ENCODE measurements at places on chromosomes 4 and X.

DNA sequence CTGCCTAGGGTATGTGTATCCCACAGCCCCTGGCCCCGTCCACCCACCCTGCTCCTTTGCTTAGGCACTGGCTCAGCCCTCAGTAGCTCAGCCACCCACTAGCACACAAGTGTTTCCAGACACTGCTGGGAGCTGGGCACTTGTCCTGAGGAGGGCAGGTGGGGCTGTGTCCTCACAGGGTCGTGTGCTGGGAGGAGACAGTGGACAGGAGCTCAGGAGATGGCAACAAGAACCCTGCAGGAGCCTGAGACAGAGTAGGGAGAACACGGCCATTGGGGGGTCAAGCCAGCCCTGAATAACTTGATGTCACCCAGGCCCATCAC lies 5.5 kb upstream of the CPLX1 start:
- H3K36me3 ChIP-seq = no peaks in the 10 kb centered on the region
- H3K27me3 ChIP-seq = peaks cover 68% of the 10 kb centered on the region
- ATAC-seq = no peak
- no peak overlapping the region for H3K27ac ChIP-seq
- no peak overlapping the region for H3K4me3 ChIP-seq
- H3K4me1 ChIP-seq = peaks cover 8% of the 10 kb centered on the region

GRCh38 chrX:57643698-57644097 lies 36.4 kb downstream of the NLRP2B start:
- ATAC-seq = no peak
- no peaks in the 10 kb centered on the region for H3K27me3 ChIP-seq
- no peaks in the 10 kb centered on the region for H3K36me3 ChIP-seq

DNA sequence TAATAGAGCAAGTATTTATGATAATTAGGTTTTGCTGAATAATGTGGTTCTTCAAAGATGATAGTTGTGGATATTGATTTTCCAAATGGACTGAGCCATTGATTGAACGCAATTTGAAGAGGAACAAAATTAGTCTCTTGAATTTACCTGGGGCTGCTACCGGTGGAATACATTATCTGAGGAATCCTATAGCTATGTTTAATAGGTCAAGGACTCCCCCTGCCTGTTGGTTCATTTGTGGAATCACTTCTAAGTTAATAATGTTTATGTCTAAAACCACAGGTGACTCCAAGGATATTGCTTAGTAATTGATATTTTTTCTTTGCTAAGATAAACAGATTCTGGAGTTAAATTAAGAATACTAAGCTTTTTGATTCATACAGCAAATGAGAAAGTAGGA lies 576.0 kb upstream of the PABPC4L start:
- H3K36me3 ChIP-seq = no peaks in the 10 kb centered on the region
- H3K4me3 ChIP-seq = no peak overlapping the region
- no peaks in the 10 kb centered on the region for H3K4me1 ChIP-seq
- no peak overlapping the region for H3K27ac ChIP-seq
- ATAC-seq = no peak

DNA sequence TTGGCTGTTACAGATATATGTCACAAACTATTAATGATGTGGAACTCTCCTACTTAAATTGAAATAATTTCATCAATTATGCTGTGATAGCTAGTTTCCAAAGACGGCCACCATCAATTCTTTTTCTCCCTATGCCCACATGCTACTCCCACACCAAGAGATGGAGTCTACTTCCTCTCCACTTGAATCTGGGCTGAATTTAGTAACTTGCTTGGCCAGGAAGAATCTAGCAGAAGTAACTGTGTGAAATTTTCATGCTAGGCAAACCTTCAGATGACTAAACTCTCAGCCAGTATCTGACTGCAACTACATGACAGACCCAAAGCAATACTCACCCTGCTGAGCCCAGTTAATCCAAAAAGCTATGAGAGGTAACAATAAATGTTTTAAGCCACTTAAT lies 3.2 kb downstream of the SEPSECS start:
- H3K4me3 ChIP-seq = no peak overlapping the region
- H3K27ac ChIP-seq = no peak overlapping the region
- ATAC-seq = no peak
- peaks cover 3% of the 10 kb centered on the region for H3K4me1 ChIP-seq

- no peaks in the 10 kb centered on the region for H3K4me1 ChIP-seq
- no peak within 1 kb of the TSS for H3K27ac ChIP-seq
- no peaks in the 10 kb centered on the region for H3K27me3 ChIP-seq
- ATAC-seq = peak; percentile 89
Observed at GRCh38 chrX:102515975-102516941, at the start of gene TMSB15A. TSS of gene TMSB15A (minus strand) at chrX:102516739.

GRCh38 chrX:56468441-56468840 lies 95.0 kb upstream of the UBQLN2 start:
- no peaks in the 10 kb centered on the region for H3K27me3 ChIP-seq
- H3K36me3 ChIP-seq = no peaks in the 10 kb centered on the region
- H3K27ac ChIP-seq = no peak overlapping the region
- H3K4me1 ChIP-seq = no peaks in the 10 kb centered on the region
- no peak for ATAC-seq
- H3K4me3 ChIP-seq = no peak overlapping the region

DNA sequence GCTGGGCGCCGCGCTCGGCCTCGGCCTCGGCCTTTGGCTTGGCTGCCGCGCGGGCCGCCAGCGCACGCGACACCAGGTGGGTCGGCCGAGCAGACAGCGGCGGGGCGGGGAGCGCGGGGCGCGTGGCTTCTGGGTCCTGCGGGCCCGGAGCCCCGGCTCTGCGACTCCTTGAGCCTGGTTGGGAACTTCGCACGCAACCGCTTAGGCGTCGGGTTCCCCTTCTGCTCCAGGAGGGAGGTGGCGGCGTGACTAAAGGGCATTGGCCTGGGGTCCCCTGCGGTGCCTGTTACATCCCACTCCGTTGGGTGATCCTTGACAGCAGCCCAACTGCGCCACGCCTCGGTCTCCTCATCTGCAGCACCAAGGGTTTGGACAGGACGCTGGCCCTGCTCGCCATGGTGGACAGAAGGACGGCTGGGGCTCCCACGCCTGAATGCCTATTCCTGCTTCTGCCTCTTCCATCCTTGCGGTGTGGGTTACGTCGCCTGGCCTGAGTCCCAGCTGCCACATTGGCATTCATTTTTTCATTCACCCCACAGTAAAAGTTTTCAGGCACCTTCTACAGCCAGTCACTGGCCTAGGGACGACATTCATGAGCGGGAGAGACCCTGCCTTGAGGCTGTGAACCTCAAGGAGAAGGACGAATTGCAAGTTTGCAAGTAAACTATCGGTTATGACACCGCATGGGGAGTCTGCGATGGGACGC lies 631 bp downstream of the EVC start:
- H3K4me1 ChIP-seq = peaks cover 13% of the 10 kb centered on the region
- no peaks in the 10 kb centered on the region for H3K27me3 ChIP-seq
- peak overlapping the region; percentile 65 for H3K4me3 ChIP-seq
- no peaks in the 10 kb centered on the region for H3K36me3 ChIP-seq
- ATAC-seq = no peak

- no peaks in the 10 kb centered on the region for H3K4me1 ChIP-seq
- ATAC-seq = no peak
- H3K36me3 ChIP-seq = no peaks in the 10 kb centered on the region
- H3K4me3 ChIP-seq = no peak overlapping the region
- H3K27ac ChIP-seq = no peak overlapping the region
Observed at GRCh38 chrX:148902581-148902980, 402.2 kb downstream of the AFF2 start.

GRCh38 chr4:83250687-83251446 lies 33.7 kb downstream of the COQ2 start:
- H3K27me3 ChIP-seq = no peaks in the 10 kb centered on the region
- ATAC-seq = no peak
- H3K27ac ChIP-seq = no peak overlapping the region

GRCh38 chr4:105715692-105716278 lies 7.2 kb downstream of the GSTCD start:
- H3K27me3 ChIP-seq = no peaks in the 10 kb centered on the region
- H3K4me1 ChIP-seq = no peaks in the 10 kb centered on the region
- H3K36me3 ChIP-seq = no peaks in the 10 kb centered on the region

- H3K4me1 ChIP-seq = peaks cover 4% of the 10 kb centered on the region
- ATAC-seq = peak; percentile 41
- H3K4me3 ChIP-seq = no peak overlapping the region
- H3K27me3 ChIP-seq = no peaks in the 10 kb centered on the region
Observed at GRCh38 chr4:113474017-113474416, 287.5 kb downstream of the CAMK2D start.

DNA sequence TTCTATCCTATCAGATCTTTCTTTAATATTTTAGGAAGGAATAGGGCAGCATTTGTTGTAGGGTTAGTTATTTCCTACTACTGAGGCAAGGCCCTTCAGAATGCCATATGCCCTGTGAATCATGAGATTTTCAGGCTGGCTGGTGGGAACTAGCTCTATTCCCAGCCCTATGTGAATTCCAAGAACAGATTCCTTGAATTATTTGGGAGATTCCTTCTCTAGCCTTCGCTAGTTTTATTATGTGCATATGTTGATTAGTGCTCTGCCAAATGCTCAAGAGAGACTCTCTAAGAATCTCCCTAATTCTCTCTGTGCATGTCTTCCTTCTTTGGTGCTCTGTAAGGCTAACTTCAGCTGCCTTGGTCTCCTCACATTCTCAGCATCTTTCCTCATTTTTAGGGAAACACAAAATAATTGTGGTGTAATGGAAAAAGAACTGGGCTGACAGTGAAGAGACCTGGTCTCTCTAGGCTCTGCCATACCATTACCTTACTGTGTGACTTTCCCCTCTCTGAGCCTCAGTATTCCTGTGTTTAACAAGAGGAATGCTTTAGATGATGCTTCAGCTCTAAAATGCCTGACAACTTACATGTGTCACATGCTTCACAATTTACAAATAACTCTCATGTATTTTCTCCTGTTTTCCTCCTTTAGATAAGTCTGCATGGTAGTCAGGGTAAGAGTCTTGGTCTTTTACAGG lies 79.7 kb downstream of the VMA21 start:
- ATAC-seq = no peak
- no peak overlapping the region for H3K27ac ChIP-seq
- H3K4me3 ChIP-seq = no peak overlapping the region
- no peaks in the 10 kb centered on the region for H3K27me3 ChIP-seq
- no peaks in the 10 kb centered on the region for H3K4me1 ChIP-seq

GRCh38 chr4:2443061-2443730 lies 24.4 kb downstream of the CFAP99 start:
- H3K4me3 ChIP-seq = no peak overlapping the region
- ATAC-seq = no peak
- H3K4me1 ChIP-seq = no peaks in the 10 kb centered on the region
- H3K27ac ChIP-seq = no peak overlapping the region
- H3K27me3 ChIP-seq = peaks cover 7% of the 10 kb centered on the region

DNA sequence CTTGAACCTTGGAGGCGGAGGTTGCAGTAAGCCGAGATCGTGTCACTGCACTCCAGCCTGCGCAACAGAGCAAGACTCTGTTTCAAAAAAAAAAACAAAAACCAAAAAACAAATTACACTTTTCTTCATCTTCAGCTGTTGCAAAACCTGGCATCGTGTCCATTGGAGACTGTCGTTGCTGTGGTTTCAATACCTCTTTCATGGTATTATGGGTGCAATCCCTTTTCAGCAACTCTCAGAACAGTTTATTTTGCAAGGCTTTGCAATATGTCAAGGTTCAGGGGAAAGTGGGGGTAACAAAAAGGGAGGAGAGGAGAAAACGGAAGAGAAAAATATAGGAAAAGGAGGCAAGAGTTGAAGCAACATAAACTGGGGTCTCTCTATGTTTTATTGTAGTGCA lies 40.8 kb downstream of the ARSD start:
- ATAC-seq = no peak
- H3K4me1 ChIP-seq = no peaks in the 10 kb centered on the region
- H3K4me3 ChIP-seq = no peak overlapping the region
- H3K27ac ChIP-seq = no peak overlapping the region
- H3K27me3 ChIP-seq = no peaks in the 10 kb centered on the region

DNA sequence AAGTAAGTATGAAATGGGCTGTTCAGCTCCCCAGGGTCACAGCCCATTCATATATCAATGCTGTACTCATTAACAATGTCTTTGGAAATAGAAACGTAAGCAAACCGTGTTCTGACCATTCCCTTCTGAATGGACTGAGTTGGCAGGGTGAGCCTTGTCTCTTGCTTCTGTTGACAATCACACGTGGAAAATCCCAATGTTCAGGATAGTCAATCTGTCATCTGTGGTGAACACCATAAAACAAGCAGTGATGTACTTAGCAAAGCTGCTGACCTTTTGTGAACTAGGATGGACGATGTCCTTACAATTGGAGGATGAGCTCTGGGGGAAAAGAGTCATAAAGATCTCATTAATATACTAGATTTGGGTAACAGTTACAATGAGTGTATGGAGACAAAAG lies 109.6 kb upstream of the PAQR3 start:
- H3K4me1 ChIP-seq = no peaks in the 10 kb centered on the region
- H3K36me3 ChIP-seq = no peaks in the 10 kb centered on the region
- no peaks in the 10 kb centered on the region for H3K27me3 ChIP-seq
- H3K27ac ChIP-seq = peak overlapping the region; percentile 58
- no peak overlapping the region for H3K4me3 ChIP-seq

- no peaks in the 10 kb centered on the region for H3K36me3 ChIP-seq
- no peaks in the 10 kb centered on the region for H3K27me3 ChIP-seq
- H3K4me1 ChIP-seq = no peaks in the 10 kb centered on the region
- no peak overlapping the region for H3K27ac ChIP-seq
- H3K4me3 ChIP-seq = no peak overlapping the region
- ATAC-seq = no peak
Observed at GRCh38 chr4:55904576-55904975, 44.2 kb upstream of the CEP135 start.

DNA sequence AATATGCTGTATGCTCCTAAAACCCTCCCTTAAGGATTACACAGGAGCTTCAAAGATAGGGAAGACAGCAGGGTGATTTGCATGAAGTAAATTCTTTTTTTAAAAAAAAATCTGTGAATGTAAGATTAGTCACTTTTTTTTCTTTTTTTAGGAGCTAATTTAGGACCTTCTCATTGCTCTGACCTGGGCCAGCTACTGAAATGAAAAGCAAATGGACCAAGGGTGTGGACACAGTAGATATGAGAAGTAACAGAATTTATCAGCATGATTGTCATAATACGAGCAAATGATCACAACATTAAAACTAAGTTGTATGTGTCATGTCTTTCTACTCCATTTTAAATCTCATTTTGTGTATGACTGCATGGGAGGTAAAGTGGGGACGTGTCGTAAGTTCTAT lies 6.6 kb upstream of the FGF5 start:
- no peaks in the 10 kb centered on the region for H3K36me3 ChIP-seq
- H3K27ac ChIP-seq = no peak overlapping the region
- ATAC-seq = no peak
- no peak overlapping the region for H3K4me3 ChIP-seq
- H3K4me1 ChIP-seq = no peaks in the 10 kb centered on the region

- no peak overlapping the region for H3K4me3 ChIP-seq
- no peaks in the 10 kb centered on the region for H3K36me3 ChIP-seq
- ATAC-seq = no peak
- H3K4me1 ChIP-seq = peaks cover 11% of the 10 kb centered on the region
- H3K27me3 ChIP-seq = no peaks in the 10 kb centered on the region
Observed at GRCh38 chr4:26482508-26483462, 7.5 kb downstream of the CCKAR start.
